Stimulated activated CD4-positive, alpha-beta T cell treated with anti-CD3 and anti-CD28 coated beads, Interleukin-15, amount 100 ng/mL, for 1 hour (primary cell): ENCODE measurements at places on chromosomes 7 and 10.

DNA sequence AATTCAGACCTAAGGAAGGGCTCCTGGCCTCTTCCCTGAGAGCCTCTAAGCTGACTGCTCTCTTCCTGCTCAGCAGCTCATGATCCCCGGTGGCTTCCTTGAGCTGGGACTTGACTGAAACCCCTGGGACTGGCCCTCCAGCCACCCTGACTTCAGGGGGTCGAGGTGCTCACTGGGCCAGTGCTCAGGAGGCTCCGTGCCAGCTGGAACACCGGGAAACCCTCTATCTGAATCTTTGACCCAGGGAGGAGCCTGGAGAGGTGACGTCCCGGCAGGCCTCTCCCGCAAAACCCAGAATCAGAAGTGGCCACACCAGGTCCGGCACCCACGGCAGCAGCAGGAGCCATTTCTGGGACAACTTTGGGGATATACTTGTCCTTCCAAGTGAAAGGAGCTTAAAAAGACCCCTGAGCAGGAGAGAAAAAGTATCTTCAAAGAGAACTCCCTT, 110.7 kb downstream of the WDR37 start:
- DNase-seq, result no peak

DNA sequence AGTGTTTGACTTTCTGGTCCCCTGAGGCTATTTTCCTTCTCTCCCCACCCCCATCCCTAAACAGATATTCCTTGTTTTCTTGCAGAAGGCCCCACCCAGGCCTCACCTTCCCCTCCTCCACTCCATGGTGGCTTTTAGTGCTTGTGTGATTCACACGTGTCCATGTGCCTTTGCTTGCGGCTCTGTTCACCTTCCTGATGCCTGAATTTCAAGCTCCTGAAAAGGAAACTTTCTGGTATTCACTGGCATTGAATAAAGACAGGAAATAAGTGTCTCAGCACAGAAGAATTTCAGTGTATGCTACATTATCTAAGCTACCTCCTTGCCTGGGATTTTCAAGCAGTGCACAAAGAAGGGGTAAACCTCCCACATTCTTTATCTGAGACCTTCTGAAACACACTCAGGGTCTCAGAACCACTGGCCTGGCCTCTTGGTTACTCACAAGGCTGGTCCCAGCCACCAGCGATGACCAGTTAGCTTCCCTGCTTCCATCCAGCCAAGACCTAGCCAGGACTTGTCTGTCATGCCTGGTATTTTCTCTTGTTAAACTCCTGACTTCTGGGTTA, 17.2 kb upstream of the UBE2H start:
- DNase-seq, result no peak

DNA sequence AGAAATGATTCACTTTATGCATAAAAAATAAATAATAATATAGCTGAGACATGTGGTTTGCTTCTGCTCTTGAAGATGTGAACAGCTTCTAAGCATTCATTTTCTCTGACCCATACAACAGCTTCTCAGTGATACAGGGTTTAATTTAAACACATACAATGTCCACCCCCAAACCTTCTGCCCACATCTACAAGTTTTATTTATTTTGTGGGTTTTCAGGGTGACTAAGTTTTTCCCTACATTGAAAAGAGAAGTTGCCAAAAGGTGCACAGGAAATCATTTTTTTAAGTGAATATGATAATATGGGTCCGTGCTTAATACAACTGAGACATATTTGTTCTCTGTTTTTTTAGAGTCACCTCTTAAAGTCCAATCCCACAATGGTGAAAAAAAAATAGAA, 17.2 kb downstream of the INHBA start:
- DNase-seq, result no peak

GRCh38 chr10:101224910-101225823, 4.1 kb downstream of the LBX1 start:
- no peak for DNase-seq

GRCh38 chr10:130877126-130877525, 434.4 kb downstream of the TCERG1L start:
- no peak for DNase-seq

DNA sequence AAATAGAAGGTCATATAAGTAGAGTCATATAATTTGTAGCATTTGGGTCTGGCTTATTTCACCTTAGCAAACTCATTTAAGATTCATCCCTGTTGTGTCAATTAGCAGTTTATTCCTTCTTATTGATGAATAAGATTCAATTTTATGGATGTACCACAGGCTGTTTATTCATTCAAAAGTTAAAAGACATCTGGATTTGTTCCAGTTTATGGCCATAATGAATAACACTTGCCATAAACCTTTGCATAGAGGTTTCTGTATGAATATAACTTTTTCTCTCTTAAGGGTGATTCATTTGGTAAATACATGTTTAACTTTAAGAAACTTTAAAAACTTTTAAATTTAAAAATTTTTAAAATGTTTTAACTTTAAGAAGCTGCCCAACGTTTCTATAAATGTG, 66.4 kb downstream of the CPED1 start:
- DNase-seq, result no peak

DNA sequence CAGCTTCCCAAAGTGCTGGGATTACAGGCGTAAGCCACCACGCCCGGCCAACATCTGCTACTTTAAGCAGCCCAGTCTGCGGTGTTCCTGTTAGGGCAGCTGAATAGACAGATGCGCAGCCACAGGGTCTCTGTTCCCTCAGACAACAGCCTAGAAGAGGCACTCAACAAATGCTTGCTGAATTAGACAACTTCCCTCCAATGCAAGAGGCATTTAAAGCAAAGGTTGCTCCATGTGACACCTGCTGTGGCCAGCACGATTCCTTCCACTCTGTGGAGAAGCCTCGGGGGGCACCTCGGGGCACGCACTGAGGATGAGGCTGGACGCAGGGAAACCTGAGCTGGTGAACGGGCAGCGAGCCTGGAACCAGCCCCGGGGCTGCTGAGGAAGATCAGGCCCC, 237.8 kb downstream of the MAD1L1 start:
- no peak for DNase-seq

DNA sequence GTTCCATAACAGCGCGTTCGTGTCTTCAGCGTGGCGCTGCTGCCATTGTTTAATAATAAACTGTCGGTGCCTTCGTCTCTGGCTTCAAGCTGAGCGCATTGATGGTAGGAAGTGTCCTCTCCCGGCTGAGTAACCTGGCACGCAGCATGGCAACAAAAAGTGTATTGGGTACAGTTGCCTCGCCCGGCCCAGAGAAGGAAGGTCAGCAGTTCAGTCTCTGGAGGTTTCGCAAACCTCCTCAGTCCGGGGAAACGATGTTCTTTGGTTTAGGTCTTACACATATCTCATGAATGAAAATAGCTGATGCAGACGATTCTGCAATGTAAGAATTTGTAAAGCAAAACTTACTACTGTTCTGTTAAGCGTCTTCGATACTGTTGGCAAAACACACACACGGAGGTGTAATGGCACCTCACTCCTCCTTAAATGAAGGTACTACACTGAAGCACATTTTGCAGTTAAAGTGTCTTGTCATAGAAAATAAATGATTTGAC, 739 bp upstream of the CCDC186 start:
- DNase-seq, result no peak
